ENCODE measurements at places on chromosomes 3 and 15. TPM values are rescaled to one million over a fixed set of nuclear protein-coding genes. Genes with fewer than 3 reads are reported as not detected.

Gene SEMA6D
- total RNA-seq = 18.2 TPM

Gene ZKSCAN7
- total RNA-seq = 3.3 TPM

Gene SMCO1
- total RNA-seq = not detected

Gene TGM4
- total RNA-seq = not detected

- no peaks in the 10 kb centered on the region for H3K36me3 ChIP-seq
- peak within 1 kb of the TSS; percentile 41 for H3K4me3 ChIP-seq
- H3K27me3 ChIP-seq = no peaks in the 10 kb centered on the region
- H3K27ac ChIP-seq = peak within 1 kb of the TSS; percentile 34
These were observed at the start of gene MGLL for GRCh38 chr3:127822041-127822681. MGLL (minus strand) TSS chr3:127822515; CDS start chr3:127822318, 197 bp downstream.

GRCh38 chr3:143627336-143627735, 220.9 kb downstream of the SLC9A9 start:
- H3K36me3 ChIP-seq = no peaks in the 10 kb centered on the region
- DNase-seq = no peak
- no peaks in the 10 kb centered on the region for H3K4me1 ChIP-seq

- no peak overlapping the region for H3K27ac ChIP-seq
- H3K4me3 ChIP-seq = no peak overlapping the region
- H3K36me3 ChIP-seq = peaks cover 14% of the 10 kb centered on the region
- no peaks in the 10 kb centered on the region for H3K27me3 ChIP-seq
- H3K4me1 ChIP-seq = peaks cover 37% of the 10 kb centered on the region
These were observed 3.0 kb downstream of the RPL32 start for GRCh38 chr3:12838179-12838965.

- no peak for DNase-seq
- no peaks in the 10 kb centered on the region for H3K36me3 ChIP-seq
- H3K27me3 ChIP-seq = no peaks in the 10 kb centered on the region
These were observed 430.4 kb upstream of the CCDC54 start for GRCh38 chr3:106946866-106947265.

DNA sequence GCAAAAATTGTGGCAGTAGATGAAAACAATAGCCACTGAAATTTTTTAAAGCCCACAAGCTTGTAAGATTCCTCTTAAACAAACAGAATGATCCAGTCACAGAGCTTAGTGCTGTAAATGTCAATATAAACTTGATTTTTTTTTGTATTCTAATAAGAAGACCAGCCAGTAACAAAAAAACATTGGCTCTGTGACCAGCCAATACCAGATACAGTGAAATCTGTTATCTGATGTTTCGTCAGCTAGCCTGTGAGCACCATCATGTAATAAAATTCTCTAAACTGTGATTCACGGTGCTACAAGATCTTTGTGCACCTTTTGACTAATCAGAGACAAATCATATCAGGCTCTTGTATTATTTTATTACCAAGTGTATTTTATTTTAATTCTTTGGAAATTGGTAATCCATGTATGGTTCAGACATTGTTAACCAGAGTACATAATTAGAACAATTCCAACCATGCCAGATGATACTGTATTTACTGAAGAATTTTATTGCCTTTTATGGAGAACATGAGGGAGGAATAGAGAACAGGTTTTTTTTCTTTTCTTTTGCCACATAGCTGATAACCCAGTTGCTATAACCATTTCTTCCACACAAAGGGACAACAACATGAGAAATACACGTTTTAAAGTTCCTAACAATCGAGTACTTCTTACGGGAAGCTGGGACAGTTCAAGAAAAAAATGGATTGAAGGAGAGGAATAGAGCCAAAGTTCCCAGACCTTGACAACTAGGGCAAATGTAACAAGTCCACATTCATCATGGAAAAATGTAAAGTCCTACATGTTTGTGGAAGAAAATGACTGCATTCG, 71.9 kb downstream of the FILIP1L start:
- peak overlapping the region; percentile 18 for H3K27ac ChIP-seq
- H3K27me3 ChIP-seq = no peaks in the 10 kb centered on the region
- no peak for DNase-seq
- H3K36me3 ChIP-seq = no peaks in the 10 kb centered on the region
- H3K4me3 ChIP-seq = no peak overlapping the region

DNA sequence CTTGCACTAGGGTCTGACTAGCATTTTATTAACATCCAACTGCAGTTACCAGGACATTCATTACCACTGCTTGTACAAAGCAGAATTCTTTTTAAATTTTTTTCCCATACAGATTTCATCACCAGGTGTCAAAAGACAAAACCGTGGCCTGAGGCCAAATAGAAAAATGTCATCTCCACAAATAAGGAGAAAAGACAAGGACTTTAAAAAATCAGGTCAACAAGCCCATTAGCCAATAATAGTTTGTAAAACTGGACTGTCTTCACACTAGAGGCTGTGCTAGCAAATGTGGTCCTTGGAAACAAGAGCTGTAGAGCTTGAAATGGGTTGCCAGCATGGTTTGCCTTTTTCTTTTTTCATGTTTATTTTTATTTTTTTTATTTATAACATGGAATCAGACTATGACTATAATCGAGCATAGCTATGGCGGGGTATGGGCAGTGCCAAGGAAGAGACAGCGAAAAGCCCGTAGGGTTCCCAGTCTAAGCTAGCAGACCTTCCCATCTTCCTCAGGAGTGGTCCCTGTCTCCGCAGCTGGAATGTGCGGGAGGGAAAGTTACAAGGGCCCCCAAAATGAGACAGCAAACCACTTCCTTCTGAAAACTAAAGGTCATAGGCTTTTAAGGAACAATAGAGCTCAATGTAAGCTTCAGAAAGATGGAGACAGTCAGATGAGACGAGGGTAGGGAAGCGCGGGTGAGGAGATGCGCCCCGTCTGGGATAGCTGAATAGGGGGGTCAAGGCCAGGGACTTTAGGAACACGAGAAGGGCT, 1.5 kb downstream of the PTPN9 start:
- peak overlapping the region; percentile 47 for H3K4me3 ChIP-seq
- no peaks in the 10 kb centered on the region for H3K36me3 ChIP-seq
- H3K27ac ChIP-seq = no peak overlapping the region
- no peak for DNase-seq
- no peaks in the 10 kb centered on the region for H3K27me3 ChIP-seq

GRCh38 chr3:155179966-155180757, 100.0 kb downstream of the MME start:
- no peak overlapping the region for H3K27ac ChIP-seq
- no peaks in the 10 kb centered on the region for H3K4me1 ChIP-seq
- DNase-seq = no peak
- H3K36me3 ChIP-seq = no peaks in the 10 kb centered on the region
- H3K4me3 ChIP-seq = no peak overlapping the region

- H3K27ac ChIP-seq = no peak overlapping the region
- H3K36me3 ChIP-seq = no peaks in the 10 kb centered on the region
- peaks cover 17% of the 10 kb centered on the region for H3K4me1 ChIP-seq
- DNase-seq = no peak
- no peak overlapping the region for H3K4me3 ChIP-seq
- no peaks in the 10 kb centered on the region for H3K27me3 ChIP-seq
These were observed 352.0 kb downstream of the ZBTB20 start for GRCh38 chr3:114794894-114795630.

DNA sequence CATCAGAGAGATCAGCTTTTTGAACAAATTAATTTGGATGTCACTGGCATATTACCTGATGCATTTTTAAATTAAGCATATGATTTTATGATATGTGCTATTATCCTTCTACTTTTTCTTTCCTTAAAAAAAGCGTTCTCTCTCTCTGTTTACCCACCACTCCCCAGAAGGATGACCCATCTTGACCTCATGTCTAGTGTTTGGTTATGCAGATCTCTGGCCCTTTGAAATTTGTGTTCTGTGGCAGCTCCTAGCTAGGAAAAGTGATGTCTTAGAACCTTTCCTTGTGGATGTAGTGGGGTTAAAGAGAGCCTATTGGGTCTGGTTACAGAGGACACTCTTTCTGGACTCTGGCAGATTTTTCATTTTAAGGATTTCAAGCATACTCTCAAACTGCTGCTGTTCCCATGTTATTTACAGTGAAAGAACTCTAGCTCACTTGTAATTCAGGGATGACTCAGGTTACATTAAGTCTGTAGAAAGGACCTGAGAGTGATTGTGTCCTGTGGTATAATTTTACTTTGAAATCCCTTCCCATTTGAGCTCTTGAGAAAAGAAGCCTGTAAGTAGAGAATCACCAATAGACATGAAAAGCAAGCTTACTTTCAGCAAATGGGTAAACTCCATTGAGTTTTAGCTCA, 23.8 kb downstream of the ARHGEF26 start:
- no peak overlapping the region for H3K4me3 ChIP-seq
- H3K36me3 ChIP-seq = no peaks in the 10 kb centered on the region
- no peak overlapping the region for H3K27ac ChIP-seq
- no peaks in the 10 kb centered on the region for H3K27me3 ChIP-seq
- DNase-seq = no peak
- no peaks in the 10 kb centered on the region for H3K4me1 ChIP-seq

GRCh38 chr3:139131951-139132350, 87.3 kb upstream of the PRR23C start:
- H3K36me3 ChIP-seq = no peaks in the 10 kb centered on the region
- H3K4me3 ChIP-seq = no peak overlapping the region
- DNase-seq = no peak
- H3K27ac ChIP-seq = no peak overlapping the region
- no peaks in the 10 kb centered on the region for H3K27me3 ChIP-seq

DNA sequence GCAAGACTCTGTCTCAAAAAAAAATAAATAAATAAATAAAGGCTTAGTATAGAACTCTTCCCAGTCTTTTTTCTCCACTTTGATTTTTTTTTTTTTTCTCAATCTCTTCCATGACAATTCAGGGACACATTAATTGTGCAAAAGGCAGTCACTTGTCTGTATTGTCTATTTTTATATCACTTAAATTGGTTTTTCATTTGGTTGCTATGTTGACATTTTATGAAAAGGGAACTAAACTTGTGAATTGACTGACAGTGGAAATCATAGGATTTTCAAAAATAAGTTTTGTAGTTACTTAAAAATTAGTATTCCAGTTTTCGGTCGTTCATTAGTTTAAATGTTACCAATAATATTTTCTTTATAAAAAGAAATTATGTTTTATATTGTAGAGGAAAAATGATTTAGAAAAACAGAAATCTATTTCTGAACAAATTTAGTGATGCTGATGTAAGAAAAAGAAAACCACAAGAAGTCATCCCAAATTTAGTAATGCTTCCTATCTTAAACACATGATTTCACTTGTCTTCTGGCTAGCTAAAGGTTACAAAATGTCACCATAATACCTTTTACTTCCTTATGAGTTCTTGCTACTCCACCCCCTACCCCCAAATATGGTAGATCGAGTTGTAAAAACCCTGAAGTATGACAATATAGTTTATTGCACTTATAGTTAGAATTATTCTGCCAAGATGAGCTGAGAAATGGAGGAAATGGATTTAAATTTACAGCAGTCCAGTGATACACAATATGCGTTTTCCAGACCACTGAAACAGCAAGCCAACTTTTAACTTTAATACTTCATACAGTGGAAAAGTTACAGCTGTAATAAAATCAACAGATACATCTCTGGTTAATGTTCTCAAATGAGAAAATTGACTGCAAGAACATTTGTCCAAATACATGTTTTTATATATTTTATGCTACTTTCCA, 37.0 kb downstream of the PPARG start:
- no peak for DNase-seq
- H3K4me1 ChIP-seq = no peaks in the 10 kb centered on the region
- H3K27ac ChIP-seq = no peak overlapping the region
